A673 (cell line): ENCODE measurements at places on chromosomes 7 and 10. TPM values are rescaled to one million over a fixed set of nuclear protein-coding genes. Genes with fewer than 3 reads are reported as not detected.

DNA sequence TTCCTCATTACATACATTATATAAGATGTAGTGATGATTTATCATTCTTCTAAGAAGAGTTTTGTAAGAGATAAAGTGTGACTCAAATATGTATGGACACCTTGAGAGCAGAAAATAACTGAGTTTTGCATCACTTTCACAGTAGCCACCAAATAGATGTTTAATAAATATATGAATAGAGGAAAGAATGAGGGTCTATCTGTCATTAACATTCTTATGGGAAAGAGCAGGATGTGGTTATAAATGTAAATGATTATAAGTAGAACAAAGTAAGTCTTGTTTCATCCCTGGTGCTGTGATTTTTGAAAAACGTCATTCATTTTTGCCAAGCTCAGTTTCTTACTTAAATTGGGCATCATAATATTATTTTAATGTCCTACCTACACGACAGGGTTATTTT lies 15.0 kb upstream of the CRPPA start:
- H3K4me3 ChIP-seq = no peak overlapping the region
- H3K4me1 ChIP-seq = peaks cover 5% of the 10 kb centered on the region
- H3K36me3 ChIP-seq = no peaks in the 10 kb centered on the region
- no peak for DNase-seq
- H3K27me3 ChIP-seq = no peaks in the 10 kb centered on the region
- H3K27ac ChIP-seq = no peak overlapping the region

The NXPH1 gene
- total RNA-seq = not detected in 2 replicates

DNA sequence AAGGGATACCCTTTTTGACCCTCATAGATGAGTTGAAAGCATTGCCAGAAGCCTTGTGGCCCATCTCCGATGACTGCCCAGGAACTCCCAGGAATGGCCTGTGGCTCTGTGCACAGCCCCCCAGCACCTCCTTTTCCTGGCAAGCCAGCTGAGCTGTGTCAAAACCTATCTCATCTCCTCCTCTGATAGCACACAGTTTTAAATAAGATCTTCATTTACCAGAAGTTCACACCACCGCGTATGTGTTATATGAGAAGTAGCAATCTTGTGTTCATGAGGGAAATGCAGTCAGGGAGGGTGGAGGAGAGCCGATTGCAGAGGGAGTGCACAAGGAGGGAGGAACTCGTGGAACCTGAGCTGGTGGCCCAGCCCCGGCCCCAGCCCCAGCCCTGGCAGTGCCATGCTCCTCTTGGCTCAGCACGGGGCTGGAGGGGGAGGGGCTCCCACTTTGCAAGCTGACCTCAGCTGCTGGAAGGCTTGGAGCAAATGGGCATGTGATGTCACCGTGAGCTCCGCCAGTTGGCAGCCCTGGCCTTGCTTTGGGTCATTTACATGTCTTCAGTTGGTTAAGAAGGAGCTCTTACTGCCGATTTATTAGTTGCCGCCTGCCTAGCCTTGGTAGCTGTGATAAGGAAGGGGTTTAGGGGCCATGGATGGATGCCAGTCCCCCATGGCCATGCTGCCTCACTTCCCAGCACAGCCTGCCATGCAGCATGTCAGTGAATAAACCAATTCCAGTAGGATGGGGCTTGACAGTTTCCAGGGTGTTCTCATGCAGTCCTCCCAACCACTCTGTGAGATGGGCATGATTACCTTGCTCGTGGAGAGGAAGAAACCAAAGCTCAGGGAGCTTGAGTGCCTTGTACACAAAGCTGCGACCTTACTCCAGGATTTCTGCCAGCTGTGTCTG lies 20.0 kb downstream of the UNC5B start:
- H3K27me3 ChIP-seq = no peaks in the 10 kb centered on the region
- H3K27ac ChIP-seq = no peak overlapping the region
- DNase-seq = no peak
- peaks cover 27% of the 10 kb centered on the region for H3K4me1 ChIP-seq

DNA sequence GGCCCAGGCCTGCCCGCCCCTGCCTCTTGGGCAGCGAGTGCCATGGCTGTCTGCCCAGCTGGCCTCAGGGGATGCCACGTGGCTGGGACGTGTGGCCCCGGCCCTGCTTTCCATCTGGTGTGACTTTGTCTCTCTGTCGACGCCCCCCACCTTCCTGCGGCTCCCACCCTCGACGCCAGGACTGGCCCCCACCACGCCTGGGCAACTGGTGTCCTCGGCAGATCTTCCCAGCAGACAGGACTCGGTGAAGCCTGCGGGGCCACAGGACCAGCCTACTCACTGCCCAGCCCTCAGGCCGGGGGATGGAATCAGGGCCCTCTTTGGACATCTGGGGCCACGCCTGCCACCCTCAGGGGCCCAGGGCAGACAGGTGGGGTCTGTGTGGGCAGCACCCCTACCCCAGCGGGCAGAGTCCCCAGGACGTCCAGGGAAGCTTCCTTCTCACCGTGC lies 55.1 kb downstream of the UNCX start:
- no peak for DNase-seq
- H3K4me3 ChIP-seq = no peak overlapping the region
- peaks cover 33% of the 10 kb centered on the region for H3K4me1 ChIP-seq
- H3K27me3 ChIP-seq = no peaks in the 10 kb centered on the region
- H3K36me3 ChIP-seq = no peaks in the 10 kb centered on the region

DNA sequence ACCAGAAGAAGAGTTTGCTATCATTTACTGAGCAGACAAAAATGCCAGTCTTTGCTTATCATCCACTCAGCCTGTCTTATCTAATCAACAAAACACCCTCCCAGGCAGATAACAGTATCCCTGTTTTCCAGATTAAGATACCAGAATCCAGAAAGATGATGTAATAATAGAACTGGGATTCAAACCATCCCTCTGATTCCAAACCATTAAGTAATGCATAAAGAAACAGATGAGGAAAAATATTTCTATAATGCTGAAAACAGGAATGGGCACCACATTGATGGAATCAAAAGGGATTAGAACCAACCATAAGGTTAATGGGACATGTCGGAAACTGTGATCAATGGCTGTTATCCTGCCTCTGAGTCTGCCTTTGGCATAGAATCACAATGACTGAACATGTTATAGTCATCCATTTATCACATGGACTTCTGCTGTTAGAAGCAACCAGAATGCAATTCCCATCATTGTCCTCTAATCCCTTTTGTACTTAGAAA lies 92.1 kb upstream of the RSU1 start:
- H3K4me1 ChIP-seq = no peaks in the 10 kb centered on the region
- no peaks in the 10 kb centered on the region for H3K36me3 ChIP-seq
- H3K27ac ChIP-seq = no peak overlapping the region
- H3K27me3 ChIP-seq = no peaks in the 10 kb centered on the region

The TMEM273 gene
- not detected in 2 replicates for total RNA-seq

GRCh38 chr7:132503415-132503814 lies 72.9 kb downstream of the PLXNA4 start:
- no peak overlapping the region for H3K4me3 ChIP-seq
- no peaks in the 10 kb centered on the region for H3K27me3 ChIP-seq
- H3K27ac ChIP-seq = no peak overlapping the region

GRCh38 chr10:56068473-56069263 lies 292.4 kb downstream of the ZWINT start:
- no peaks in the 10 kb centered on the region for H3K27me3 ChIP-seq
- no peak for DNase-seq
- H3K27ac ChIP-seq = no peak overlapping the region
- H3K36me3 ChIP-seq = no peaks in the 10 kb centered on the region
- H3K4me1 ChIP-seq = no peaks in the 10 kb centered on the region

The PALS2 gene
- 65.3 and 68.4 TPM in 2 replicates for total RNA-seq

The HOXA7 gene
- 0.56 and 1.5 TPM in 2 replicates for total RNA-seq

GRCh38 chr10:70311698-70312097 lies 27.9 kb upstream of the NPFFR1 start:
- H3K4me1 ChIP-seq = no peaks in the 10 kb centered on the region
- H3K36me3 ChIP-seq = no peaks in the 10 kb centered on the region
- no peak overlapping the region for H3K4me3 ChIP-seq
- DNase-seq = no peak
- no peak overlapping the region for H3K27ac ChIP-seq
- H3K27me3 ChIP-seq = no peaks in the 10 kb centered on the region

GRCh38 chr7:91556956-91557650 lies 292.9 kb downstream of the FZD1 start:
- H3K27me3 ChIP-seq = no peaks in the 10 kb centered on the region
- H3K4me3 ChIP-seq = no peak overlapping the region
- no peak overlapping the region for H3K27ac ChIP-seq

GRCh38 chr7:41538810-41539724 lies 163.8 kb downstream of the INHBA start:
- no peak overlapping the region for H3K27ac ChIP-seq
- H3K4me3 ChIP-seq = no peak overlapping the region
- no peaks in the 10 kb centered on the region for H3K36me3 ChIP-seq
- no peak for DNase-seq
- no peaks in the 10 kb centered on the region for H3K27me3 ChIP-seq
- H3K4me1 ChIP-seq = no peaks in the 10 kb centered on the region

The CNPY1 gene
- not detected in 2 replicates for total RNA-seq

GRCh38 chr10:20257422-20257821 lies 441.2 kb downstream of the PLXDC2 start:
- no peak for DNase-seq
- H3K27me3 ChIP-seq = no peaks in the 10 kb centered on the region
- peaks cover 2% of the 10 kb centered on the region for H3K36me3 ChIP-seq

The DNAH11 gene
- total RNA-seq = 0.15 and 0.54 TPM in 2 replicates

The GRM8 gene
- total RNA-seq = 0.72 and 0.80 TPM in 2 replicates

DNA sequence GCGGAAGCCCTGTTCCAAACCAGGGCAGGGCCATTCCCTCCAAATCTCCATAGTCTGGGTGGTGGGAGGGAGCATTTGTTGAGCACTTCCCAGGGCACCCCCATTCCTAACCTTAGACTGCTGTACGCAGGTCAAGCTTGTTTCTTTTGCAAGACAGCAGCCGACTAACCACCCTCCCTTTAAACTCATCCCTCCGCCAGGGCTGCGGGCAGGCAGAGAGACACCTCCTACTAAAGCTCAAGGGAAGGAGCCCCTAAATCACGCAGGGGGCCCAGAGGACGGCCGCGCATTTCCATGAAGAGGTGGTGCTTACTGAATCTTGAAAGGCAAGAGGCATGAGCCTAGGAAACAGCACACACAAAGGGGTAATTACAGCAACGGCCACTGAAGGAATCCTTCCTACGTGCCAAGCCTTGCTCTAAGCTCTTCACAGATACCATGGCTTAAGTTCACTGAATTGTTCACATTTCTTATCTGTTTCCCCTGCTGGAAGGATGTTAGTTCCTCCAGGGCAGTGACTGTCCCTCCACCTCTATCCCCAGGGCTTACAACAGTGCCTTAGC lies 90.0 kb downstream of the PROSER2 start:
- no peak for DNase-seq
- H3K27ac ChIP-seq = no peak overlapping the region
- H3K27me3 ChIP-seq = no peaks in the 10 kb centered on the region

- no peak for DNase-seq
- H3K4me3 ChIP-seq = no peak overlapping the region
- peaks cover 45% of the 10 kb centered on the region for H3K4me1 ChIP-seq
- H3K27me3 ChIP-seq = no peaks in the 10 kb centered on the region
- H3K27ac ChIP-seq = no peak overlapping the region
- no peaks in the 10 kb centered on the region for H3K36me3 ChIP-seq
These were observed 11.1 kb upstream of the ENO4 start for GRCh38 chr10:116838143-116838725.

DNA sequence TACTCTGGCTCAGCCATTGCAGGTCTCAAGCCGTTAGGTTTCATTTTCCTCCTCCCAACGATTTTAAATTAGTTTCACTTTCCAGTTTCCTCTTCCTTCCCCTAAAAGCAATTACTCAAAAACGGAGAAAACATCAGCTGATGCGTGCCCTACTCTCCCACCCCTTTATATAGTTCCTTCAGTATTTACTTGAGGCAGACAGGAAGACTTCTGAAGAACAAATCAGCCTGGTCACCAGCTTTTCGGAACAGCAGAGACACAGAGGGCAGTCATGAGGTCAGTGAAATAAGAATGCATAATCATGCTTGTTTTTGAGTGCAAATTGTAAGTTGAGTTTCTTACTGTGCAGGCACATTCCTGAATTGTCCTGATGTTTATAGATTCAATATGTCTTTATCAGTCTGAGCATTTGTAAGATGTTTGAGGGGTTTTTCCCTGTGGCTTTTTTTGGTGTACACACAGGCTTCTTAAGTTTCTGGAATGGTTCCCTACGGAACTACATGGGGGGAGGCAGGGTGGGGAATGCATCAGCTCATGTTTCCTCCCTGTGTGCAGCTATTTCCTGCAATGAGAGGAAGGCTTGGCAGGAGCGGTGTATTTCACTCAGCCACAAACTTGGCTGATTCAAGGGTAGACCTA lies at the start of gene IFIT3:
TSS of gene IFIT3 (plus strand) at position 195 of the 639 bp plus-strand sequence. CDS start at position 272, 77 bp downstream.
- peak; percentile 91 for DNase-seq
- H3K27me3 ChIP-seq = no peaks in the 10 kb centered on the region
- H3K4me1 ChIP-seq = peaks cover 21% of the 10 kb centered on the region
- H3K36me3 ChIP-seq = no peaks in the 10 kb centered on the region
- peak within 1 kb of the TSS; percentile 91 for H3K27ac ChIP-seq

DNA sequence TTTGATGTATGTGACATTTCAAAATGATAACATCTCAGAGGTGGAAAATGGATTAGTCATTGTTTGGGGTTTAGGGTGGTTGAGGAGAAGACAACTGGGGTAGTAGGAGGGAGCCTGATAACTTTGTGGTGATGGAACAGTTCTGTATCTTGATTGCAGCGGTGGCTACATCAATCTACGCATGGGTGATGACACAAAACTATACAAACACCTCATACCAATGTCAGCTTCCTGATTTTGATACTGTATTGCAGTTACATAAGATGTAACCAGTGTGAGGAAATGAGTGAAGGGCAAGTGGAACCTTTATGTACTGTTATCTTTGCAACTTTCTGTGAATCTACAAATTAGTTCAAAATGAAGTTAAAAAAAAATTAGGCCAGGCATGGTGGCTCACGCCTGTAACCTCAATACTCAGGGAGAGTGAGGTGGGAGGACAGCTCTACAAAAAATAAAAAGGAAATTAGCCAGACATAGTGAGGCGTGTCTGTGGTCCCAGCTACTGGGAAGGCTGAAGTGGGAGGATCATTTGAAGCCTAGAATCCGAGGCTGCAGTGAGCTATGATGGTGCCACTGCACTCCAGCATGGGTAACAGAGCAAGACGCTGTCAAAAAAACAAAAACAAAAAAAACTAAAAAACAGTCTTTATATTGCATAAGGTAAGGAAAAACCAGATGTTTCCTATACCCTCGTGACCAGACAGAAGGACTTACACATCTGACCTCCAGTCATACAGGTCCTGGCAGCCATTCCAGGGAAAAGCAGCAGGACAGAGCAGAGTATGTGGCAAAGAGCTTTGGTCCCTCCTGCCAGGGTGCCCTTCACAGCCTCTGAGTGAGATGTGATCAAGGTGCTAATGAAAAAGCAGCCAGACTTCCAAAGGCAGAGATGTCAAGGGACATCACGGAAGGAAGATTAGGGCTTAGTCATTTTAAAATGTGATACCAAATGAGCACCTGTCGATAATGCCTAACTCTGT lies 50.8 kb downstream of the CYTH3 start:
- H3K36me3 ChIP-seq = no peaks in the 10 kb centered on the region
- no peak for DNase-seq
